ENCODE measurements at places on chromosomes 1 and 21.

DNA sequence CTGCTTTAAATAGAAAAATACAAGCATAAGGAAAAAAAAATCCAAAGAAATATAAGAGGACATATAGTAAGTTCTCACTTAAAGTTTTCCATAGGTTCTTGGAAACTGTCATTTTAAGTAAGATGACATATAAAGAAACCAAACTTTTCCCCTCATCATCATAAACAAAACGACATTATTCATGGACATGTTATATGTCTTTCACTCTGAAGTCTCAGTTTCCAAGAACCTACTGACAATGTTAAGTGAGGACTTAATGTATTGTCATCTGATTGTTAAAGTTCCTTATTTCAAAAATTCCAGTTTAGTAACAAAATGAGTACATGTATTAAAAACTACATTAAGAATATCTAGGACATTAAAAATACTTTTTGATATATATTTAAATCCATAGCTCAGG, 69.6 kb upstream of the GFI1 start:
- DNase-seq = no peak

DNA sequence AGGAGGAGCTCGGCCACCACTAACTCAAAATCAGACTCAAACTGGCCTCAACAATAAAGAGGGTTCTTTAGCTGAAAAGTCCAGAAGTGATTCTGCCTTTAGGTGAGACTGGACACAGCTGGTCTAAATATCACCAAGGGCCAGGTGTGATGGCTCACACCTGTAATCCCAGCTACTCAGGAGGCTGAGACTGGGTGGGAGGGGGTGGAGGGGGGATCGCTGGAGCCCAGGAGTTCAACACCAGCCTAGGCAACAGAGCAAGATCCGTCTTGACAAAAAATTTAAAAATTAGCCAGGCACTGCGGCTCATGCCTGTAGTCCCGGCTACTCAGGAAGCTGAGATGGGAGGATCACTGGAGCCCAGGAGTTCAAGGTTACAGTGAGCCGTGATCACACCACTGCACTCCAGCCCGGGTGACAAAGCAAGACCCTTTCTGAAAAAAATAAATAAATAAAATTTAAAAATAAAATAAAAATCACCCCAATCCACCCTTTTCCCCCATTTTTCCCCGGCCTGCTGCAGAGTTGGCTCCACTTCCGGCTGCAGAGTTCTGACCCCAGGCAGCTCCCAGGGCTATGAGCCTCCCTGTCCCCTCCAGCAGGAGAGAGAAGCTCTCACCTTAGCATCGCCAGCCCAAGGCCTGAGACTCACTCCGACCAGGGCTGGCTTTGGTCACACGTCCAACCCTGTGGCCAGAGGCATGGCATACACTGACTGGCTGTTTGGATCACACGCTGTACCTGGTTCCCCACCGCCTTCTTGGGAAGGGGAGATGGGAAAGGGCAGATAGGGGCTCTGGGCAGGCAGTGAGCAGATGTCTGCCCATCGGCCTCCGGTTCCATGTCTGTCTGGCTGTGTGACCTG, 87.3 kb upstream of the IFFO2 start:
- DNase-seq = no peak

- no peak for DNase-seq
These were observed 138.9 kb upstream of the ERG start for GRCh38 chr21:38637161-38637560.

GRCh38 chr1:41662765-41663437, 178.4 kb upstream of the EDN2 start:
- DNase-seq = no peak

GRCh38 chr1:241630476-241630875, 9.7 kb downstream of the CHML start:
- no peak for DNase-seq

DNA sequence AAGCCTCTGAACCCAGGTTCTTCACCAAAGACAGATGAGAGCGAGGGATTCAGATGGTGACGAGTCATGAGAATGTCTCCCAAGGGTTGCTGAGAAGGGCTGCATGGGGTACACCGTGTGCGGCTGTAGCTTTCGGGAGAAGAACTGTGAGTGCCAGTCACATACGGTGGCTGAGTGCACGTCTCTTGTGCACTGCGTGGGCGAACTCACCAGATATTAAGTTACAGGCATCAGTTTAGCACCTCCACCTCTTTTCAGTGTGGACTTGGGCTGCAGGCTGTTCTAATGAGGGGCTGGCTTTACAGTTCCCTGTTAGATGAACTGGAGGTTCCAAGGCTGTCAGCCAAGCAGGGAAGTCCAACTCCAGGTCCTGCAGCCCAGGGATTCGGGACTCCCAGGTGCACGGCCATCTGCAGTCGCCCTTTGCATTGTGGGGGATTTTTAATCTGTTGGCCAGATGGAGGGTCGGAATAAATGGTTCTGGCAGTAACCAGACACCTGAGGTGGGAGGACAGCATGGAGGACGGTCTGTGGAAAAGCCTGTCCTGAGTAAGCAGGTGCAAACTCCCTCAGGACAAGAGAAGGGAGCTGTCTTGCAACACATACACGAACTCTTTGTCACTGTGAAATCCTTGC, 26.5 kb upstream of the AVPR1B start:
- no peak for DNase-seq

- no peak for DNase-seq
These were observed 576.1 kb upstream of the ZRANB2 start for GRCh38 chr1:71656902-71657301.

DNA sequence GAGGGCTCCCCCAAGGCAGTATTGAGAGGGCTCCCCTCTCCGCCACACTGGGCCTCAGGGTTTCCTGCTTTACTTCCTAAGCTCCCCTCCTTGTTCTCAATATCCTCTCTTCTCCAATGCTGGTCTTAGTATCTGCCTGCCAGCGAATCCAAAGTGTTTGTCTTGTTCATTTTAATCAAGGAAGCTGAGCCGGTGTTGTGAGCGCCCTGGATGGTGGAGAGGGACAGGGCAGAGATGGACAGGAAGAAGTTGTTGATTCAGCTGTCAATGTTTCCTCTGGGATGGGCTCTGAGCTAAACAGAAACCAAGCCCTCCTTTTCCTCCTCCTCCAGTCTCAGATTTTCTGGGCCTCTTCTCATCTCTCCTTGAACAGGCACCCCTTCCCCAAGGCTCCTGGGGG, 5.4 kb downstream of the OLFML3 start:
- DNase-seq = no peak

GRCh38 chr1:186849271-186849671, 20.5 kb downstream of the PLA2G4A start:
- no peak for DNase-seq

DNA sequence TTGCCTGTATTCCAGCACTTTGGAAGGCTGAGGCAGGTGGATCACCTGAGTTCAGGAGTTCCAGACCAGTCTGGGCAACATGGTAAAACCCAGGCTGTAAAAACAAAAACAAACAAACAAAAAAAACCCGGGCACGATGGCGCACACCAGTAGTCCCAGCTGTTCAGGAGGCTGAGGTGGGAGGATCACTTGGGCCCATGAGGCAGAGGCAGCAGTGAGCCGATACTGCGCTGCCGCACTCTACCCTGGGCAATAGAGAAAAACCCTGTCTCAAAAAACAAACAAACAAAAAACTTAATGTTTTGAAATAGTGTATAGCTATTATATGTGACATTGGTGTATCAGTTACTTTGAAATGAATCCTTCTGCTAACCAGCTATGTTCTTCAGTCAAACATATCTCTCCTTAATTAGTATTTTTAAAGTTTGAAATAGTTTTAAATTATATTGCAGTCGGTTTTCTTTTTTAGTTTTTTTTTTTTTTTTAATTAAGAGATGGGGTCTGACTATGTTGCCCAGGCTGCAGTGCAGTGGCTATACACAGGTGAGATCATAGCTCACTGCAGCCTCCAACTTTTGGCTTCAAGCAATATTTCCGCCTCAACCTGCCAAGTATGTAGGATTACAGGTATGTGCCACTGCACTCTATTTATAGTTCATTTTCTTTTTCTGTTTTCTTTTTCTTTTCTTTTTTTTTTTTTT, 11.3 kb downstream of the SPEN start:
- DNase-seq = no peak

DNA sequence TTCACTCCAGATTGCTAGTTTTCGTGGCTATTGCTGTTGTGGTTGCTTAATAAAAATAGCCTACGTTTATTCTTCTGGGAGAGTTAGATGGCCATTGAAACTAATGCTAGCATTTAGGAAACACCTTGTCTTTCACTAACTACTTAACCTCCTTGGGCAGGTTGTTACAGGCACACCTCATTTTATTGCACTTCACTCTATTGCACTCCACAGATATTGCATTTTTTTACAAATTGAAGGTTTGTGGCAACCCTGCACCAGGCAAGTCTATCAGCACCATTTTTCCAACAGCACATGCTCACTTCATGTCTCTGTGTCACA, 11.3 kb upstream of the MARK1 start:
- DNase-seq = no peak

DNA sequence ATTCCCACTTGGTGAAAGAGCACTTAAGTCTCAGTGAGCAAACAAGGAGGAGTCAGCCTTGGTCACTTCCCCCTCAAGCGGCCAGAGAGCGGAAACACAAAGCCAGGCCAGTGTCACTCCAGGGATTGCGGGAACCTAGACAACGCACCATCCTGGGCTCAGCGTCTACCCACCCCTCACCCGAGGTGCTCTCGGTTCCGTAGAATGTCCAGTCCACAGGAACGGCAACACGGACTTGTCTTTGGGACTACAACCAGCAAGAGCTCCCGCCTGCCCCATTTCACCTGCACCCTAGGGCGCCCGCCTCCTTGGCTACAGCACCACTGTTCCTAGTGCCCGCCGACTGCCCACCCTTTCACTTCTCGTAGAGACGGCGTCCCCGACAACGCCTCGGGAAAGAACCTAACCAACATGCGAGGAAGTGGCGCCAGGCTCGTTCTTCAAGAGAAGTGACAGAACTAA, 509 bp downstream of the GDAP2 start:
- DNase-seq = peak; percentile 17

- DNase-seq = no peak
These were observed 9.4 kb downstream of the KIRREL1 start for GRCh38 chr1:158002631-158003405.

DNA sequence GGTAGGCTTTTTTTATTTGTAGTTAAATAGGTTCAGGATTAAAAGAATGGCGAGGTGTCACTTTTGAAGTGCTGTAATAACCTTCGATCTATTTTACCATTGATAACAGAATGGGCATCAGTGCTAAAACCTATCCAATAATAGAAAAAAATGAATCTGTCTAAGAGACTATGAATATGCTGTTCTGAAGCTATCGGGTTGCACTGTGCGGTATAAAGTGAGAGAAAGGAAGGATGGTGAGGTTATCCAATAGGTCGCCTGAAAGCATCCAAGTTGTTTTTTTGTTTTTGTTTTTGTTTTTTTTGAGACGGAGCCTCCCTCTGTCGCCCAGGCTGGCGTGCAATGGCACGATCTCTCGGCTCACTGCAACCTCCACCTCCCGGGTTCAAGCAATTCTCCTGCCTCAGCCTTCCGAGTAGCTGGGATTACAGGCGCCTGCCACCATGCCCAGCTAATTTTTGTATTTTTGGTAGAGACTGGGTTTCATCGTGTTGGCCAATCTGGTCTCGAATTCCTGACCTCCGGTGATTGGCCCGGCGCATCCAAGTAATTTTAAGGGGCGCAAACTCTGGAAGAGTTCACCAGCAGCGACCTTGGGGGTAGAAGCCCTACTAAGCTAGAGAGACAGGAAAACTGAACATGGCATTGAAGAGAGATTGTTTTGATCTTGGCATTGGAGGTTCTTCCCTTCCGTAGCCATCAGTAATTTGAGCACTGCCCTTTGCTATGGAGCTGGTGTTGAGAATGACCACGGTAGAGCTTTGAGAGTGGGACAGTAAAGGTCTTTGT, 8.7 kb upstream of the MDM4 start:
- DNase-seq = peak; percentile 62

DNA sequence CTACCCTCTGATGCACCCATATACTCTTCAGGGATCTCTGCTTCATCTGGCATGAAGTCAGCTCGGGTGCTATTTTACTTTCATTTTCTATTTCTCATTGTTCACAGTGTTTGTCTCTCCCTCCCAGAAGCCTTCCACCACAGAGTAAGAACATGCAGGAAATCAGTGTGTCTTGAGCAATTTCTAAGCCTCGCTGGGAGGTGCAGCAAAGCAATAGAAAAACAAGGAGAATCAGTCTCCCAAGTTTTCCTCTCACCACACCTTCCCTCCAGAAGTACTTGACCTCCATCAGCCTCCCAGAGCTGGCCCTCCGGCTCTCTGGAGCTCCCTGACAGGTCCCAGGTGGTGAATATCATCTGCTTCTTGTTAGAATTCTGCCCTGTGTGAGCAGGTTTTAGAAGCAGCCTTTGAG, 594.7 kb upstream of the CAMK1G start:
- DNase-seq = no peak

DNA sequence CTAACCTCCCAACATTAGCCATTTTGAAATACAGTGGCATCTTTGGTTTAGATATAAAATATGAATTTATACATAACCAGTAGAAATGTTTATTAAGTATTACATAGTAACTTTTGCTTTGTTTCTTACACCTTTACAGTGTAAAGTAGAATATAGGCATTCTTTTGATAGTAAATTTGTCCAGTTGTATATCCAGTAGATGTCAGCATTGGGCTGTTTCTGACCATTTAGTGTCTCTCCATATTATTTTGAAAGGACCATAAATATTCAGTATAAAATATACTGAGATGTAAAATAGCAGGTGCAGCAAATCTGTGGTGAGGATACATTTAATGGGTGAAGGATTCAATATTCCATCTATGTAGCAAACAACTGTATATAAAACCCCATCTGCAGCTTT, 115.8 kb upstream of the ZRANB2 start:
- no peak for DNase-seq

- DNase-seq = no peak
These were observed 43.7 kb upstream of the ABCG1 start for GRCh38 chr21:42175110-42175710.

- no peak for DNase-seq
These were observed 14.6 kb upstream of the TENT5C start for GRCh38 chr1:117591252-117591651.

GRCh38 chr1:38891753-38892152, 10.4 kb upstream of the GJA9 start:
- no peak for DNase-seq

DNA sequence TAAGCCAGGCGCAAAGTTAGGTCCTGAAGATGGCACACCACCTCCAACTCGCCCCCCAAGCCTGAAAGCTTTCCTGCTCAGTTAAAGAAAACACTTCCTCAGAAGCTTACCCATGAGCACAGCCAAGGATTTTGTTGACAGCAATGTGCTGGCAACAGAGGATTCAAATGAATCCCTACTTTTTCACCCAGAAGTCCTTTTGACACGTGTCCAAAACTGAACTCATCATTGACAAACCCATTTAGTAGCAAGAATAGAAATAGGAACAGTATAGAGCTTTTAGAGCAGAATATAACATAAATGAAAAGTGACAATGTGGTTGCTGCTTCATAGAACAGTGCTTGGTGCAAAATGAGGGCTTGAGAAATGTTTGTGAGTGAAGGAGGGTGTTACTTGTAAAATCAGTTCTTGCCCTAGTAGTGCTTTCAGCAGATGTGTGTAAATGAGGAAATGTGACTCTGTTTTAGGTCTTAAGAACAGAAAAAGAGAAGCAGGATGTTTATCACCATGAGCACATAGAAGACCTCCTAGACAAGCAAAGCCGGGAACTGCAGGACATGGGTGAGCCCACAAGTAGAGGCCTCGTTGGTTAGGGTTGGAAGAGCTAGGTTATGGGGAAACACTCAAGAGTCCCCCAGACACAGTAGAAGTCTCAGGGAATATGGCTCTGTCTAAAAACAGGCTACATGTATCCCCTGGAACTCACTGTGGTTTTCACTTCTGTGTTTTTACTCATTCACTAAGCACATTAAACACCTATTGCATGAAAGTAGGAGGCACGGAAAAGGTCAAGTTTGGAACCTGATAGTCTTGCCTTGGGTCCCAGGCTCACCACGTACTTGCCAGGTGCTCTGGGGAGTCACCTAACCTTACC, 48.6 kb upstream of the TMEM125 start:
- DNase-seq = no peak

Measured in NCI-H1930 (cell line).